ENCODE measurements at places on chromosomes 13 and 19.
A peak's percentile ranks its signal among the peaks of the same experiment; 100 is the strongest.

- DNase-seq = no peak
Measured at GRCh38 chr19:3020321-3020960, 8.6 kb downstream of the TLE2 start.

DNA sequence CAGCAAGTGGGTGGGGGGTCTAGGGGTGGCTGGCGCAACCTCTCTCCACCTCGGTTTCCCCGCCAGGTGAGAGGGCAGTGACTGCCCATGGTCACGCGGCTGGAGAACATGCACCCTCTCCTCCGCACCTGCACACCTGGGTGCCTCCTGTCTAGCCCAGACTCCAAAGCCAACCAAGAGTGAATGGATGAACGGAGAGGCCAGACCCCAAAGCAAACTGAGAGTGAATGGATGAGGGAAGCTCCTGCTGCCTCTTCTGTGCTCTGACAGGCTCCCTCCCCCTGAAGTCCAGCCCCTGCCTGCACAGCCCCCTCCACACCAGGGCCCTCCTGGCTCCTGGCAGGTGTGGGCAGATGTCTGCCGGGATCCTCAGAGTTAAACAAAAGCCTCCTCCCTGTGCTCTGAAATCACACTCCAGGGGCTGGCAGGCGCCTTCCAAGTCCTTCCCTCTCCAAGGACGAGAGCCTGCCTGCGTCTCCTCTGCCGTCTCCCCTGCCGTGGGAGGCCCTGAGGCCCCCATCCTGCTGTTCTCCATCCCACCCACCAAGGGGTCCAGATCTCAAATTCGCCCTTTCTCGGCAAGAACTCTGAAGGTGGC lies 2.2 kb downstream of the SBNO2 start:
- DNase-seq = no peak

GRCh38 chr13:58239774-58240268 lies 608.3 kb downstream of the PCDH17 start:
- DNase-seq = no peak

GRCh38 chr13:45332036-45332830 lies 8.8 kb downstream of the TPT1 start:
- DNase-seq = peak; percentile 72

- DNase-seq = no peak
Measured at GRCh38 chr13:61162636-61163035, 253.0 kb downstream of the PCDH20 start.

DNA sequence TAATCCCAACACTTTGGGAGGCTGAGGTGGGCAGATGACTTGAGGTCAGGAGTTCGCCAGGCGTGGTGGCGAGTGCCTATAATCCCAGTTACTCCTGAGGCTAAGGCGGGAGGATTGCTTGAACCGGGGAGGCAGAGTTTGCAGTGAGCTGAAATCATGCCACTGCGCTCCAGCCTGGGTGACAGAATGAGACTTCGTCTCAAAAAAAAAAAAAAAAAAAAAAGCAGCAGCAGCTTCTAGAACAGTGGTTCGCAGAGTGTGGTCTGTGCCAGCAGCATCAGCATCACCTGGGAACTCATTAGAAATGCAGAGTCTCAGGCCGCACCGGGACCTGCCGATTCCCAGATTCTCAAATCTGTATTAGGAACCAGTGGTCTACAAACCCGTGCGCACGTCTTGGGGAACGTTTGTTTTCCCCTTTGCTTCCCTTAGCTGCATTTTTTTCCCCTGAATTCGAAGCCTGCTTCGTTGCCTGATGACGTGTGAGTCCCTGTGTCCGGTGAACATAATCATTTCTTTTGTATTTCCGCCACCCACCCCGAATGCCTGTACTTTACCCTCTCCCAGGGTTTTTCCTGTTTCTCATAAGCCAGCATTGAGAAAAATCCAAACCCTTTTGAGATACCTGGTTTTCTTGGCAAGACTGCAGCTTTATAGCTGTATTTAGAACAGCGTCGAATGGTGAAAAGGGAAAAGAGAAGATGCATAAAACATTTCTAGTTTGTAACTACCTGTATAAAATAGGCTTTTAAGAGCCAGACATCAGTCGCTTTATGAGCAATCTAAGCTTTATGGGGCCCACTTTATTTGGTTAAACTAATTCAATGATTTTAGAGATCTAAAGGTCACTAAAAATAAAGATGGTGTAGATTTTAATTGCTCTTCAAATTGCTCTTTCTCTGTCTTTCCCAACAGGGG lies 49.8 kb downstream of the BICRA start:
- no peak for DNase-seq

GRCh38 chr13:42279080-42279479 lies 7.1 kb downstream of the AKAP11 start:
- no peak for DNase-seq

DNA sequence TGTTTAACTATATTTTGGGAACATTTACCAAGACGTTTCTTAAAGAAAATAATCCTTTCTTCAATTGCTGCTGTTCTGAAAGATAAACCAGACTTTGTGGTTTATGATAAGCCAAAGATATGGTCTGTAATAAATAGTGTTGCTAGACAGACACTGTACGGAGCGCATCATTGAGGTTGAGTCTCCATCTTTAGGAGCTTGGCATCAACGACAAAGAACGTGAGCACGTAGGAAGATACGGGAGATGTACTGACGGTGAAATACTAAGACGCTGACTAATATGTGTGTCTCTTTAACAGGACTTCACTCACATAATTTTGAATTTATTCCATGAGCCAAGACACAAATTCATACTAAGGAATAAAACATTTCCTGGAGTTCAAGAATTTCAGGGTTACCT lies 16.2 kb downstream of the TEX29 start:
- DNase-seq = peak; percentile 34

- no peak for DNase-seq
Measured at GRCh38 chr19:40320558-40320935, 27.6 kb downstream of the C19orf47 start.

DNA sequence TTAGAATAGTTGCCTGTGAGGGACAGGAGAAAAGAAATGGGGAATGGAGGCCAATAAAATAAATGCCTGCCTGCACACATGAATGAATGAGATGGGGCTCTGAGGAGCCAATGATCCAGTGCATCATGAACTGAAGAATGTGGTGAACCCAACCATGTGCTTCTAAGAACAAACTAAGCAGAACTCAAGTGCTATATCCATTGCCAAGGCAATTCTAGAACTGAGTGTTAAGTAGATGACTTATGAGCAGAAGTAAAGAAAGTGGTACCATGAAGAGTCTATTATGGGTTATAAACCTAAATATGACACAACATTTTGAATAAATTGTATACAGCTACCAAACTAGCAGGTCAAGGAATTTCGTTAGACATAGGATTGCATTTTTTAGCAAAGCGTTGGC lies 186.1 kb downstream of the KATNAL1 start:
- no peak for DNase-seq

Measured in trophoblast cell (in vitro differentiated cells and primary cell).